ENCODE measurements at places on chromosomes 13 and 19.

DNA sequence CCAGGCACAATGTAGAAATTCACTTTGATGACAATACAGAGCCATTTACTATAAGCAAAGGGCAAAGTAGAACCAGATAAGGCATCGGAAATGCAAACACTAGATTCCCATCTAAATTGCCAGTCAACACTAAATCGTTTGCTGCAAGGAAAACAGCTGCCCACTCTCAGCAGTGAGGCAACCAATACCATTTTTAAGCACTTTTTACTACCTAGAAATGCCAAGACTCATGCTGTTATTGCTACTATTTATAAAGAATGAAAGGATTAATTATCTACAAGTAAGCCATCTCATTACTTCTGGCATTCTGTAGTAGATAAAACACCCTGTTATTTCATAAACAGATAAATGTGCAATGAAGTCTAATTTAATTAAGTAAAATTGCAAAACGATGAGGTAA lies 422.0 kb downstream of the FGF14 start:
- no peak for DNase-seq

GRCh38 chr13:21735701-21736401 lies 65.0 kb downstream of the FGF9 start:
- DNase-seq: no peak

- no peak for DNase-seq
Observed at GRCh38 chr19:19074196-19074882, 10.5 kb downstream of the SLC25A42 start.

DNA sequence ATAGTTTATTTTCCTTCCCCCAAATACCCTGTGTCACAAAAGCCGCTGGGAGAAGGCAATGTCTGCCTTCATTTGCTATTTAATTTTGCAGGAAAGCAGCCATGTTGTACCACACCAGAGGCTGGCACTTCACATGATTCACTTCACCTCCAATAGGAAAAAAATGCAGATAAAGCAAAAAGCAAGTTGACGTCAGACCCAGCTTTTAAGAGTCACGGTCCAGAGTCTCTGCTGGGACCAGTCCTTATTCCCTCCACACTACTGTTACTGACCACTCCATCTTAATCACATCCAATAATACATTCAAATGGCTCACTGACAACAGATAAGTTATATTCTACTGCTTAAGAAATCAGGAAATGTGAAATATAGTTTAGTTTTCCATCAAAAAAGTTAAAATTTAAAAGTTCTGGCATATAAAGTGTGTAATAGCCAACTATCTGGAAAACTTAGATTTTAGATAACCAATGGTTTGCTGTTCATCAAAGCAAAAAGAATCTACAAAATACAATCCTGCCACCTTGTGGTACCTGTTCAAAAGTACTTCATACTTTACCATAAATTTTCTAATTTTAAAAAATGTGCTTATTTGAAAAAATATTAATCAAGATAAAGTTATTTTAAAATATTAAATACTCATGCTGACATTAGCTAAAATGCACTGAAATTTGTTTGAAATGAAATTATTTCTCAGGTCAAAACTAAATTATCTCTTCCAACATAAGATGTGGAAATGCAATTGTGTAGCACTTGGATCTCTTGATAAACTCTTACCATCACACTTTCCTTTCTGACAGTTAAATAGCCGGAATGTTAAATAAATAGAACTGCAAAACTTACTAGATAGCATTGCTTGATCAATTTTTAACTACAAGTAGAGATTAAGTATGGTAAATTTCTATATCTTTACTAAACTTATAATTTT lies 97.3 kb downstream of the SERP2 start:
- no peak for DNase-seq

GRCh38 chr19:37920591-37921450 lies 13.8 kb downstream of the SIPA1L3 start:
- no peak for DNase-seq

DNA sequence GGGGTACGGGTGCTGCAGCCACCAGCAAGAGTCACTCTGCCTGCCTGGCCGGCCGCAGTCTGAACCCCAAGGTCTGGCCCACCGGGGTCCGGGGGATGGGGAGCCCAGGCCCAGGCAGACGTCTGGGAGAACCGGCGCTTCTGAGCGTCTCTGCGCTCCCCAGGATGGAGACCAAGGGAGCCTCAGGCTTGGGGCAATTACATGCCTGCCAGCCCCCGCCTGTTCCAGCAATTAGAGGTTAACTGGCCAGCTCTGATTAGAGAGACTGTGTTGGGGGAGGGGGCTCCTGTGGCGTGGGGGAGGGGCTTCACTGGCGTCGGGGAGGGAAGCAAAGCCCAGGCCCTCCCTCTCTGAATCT lies 11.9 kb downstream of the MEIS3 start:
- DNase-seq: no peak

DNA sequence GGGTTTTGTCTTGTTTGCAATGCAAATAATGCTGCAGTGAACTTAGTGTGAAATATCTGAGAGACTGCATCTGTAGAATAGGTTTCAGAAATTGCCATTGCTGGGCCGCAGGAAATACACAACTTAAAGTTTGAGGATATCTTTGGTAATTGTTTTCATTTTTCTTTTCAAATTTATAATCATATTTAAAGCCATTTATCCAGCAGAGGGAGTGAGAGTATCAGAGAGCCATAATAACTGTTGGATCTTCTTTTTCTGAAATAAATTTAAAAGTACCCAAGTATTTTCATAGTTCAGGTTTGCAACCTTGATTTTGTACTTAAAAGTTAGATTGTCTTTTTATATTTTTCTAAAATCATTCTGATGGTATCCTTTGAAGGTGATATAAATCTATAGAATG lies 99.4 kb downstream of the ZMYM2 start:
- DNase-seq: no peak

GRCh38 chr13:31945202-31945961 lies 86.2 kb upstream of the FRY start:
- no peak for DNase-seq

GRCh38 chr19:21900401-21900800 lies 64.4 kb upstream of the ZNF43 start:
- DNase-seq: no peak

DNA sequence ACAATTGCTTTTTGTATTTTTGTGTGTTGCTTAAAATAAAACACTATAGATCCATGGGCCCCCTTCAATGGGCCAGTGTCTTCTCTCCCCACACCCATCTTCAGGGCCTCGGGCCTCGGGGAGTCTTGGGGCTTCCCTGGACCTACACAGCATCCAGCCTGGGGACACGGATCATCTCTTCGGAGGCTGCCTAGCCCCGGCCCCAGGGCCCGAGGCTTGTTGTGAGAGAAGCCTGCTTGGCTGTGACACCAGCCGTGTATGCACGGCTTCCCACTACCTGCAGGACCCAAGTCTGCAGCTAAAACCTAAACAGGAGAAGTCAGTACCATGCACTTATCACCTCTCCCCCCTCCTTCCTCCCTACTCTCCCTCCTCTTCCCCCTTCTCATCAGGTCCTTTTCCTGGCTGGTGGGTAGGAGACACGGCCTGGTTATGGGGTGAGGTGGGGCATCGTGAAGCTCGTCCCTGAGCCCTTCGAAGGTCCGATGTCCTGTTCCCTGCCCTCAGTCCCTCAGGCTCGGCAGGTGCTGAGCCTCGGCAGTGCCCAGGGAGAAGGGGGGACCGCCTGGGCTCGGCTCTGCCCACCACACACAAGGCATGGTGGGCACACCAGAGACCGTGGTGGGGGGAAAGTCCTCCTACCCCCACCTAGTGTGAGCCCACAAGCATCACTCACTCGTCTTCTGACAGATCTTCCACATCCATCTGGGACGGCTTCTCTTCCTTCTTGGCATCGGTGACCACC lies 9.5 kb downstream of the C13orf46 start:
- no peak for DNase-seq

DNA sequence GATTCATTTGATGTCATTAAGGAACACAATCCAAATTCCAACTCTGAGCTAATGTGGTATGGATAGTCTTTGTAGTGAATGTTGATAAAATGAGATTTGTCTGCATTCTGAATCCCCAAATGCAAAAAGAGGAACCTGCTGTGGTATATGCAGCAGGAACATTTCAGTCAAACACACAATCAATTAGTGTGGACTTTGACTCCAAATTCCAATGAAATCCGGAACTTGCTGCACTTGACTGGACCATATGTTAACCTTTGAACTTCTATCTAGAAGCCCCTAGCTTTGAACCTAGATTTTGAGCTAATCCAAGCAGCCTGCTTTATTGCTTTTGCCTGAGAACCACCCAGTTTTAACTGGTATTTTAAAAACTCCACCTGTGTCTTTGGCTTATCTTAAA lies 341.3 kb downstream of the SPRY2 start:
- no peak for DNase-seq

GRCh38 chr19:19657397-19657783 lies 6.1 kb downstream of the ATP13A1 start:
- no peak for DNase-seq

DNA sequence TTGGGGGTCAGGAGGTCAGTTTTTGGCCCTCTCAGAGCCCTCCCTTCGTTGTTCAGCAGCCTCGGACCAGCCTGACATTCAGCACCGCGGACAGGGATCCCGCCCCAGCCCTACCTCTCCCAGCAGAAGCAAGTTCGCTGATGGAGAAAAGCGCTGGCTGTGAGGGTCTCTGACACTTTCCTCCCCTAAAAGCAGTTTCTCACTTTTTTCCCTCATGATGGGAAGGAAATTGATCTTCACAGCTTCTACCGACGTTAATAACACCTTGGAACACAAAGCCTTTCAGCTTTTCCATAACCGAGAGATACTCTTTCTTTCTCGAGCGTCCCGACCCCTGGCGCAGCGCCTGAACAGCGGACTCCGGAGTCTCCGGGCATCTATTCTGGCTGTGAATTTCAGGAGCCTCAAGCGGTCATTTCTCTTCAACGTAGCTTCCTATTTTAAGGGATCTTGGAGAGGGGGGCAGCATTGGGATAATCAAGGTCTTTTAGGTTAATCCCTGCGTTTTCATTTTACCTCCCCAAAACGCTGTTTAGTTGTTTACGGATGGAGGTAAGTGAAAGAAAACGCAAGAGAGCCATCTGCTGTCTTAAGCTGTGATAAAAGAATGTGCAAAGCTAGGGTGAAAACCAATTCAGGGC lies 467.2 kb downstream of the ITGBL1 start:
- DNase-seq: no peak

DNA sequence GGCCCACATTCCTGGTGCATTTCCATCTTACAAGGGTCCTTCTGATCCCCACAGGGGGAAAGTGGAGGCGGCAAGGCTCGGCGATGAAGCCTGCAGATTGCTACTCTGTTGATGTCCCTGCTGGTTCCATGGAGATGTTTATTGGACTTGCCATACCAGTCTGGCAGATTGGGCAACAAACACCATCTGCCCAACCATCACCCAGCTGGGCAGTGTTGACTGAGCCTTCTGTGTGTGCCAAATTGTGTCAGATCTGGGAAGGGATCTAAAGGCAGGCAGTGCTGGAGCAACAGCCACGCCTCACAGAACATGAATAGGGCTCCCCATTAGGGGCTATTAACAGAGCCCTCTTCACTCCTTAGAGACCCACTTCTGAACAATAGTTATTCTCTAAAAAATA lies 35.0 kb downstream of the FLT1 start:
- no peak for DNase-seq

Data from activated T-helper 9 cell treated with anti-CD3 and anti-CD28 coated beads, Interleukin-2, amount 50 U/mL, for 16 hours (primary cell).